ENCODE measurements at places on chromosomes 1 and 21. TPM values are rescaled to one million over a fixed set of nuclear protein-coding genes. Genes with fewer than 3 reads are reported as not detected.

DNA sequence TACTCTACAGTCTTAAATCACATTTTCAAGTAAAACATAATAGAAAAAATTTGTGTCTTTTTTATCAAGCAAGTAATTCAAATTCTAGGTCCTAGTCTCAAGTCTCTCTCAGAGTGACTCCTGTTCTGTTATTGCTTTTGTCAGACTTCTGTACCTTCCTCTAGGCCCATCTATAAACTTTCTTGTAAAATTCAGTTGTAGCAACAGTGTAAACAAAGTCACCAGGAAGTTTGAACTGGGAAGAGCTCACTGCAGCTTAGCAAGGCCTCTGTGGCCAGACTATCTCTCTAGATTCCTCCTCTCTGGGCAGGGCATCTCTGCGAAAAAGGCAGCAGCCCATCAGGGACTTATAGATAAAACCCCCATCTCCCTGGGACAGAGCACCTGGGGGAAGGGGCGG, 13.5 kb upstream of the ZNF678 start:
- no peak for DNase-seq

The SPEN gene
- polyA plus RNA-seq: 46.7 TPM

DNA sequence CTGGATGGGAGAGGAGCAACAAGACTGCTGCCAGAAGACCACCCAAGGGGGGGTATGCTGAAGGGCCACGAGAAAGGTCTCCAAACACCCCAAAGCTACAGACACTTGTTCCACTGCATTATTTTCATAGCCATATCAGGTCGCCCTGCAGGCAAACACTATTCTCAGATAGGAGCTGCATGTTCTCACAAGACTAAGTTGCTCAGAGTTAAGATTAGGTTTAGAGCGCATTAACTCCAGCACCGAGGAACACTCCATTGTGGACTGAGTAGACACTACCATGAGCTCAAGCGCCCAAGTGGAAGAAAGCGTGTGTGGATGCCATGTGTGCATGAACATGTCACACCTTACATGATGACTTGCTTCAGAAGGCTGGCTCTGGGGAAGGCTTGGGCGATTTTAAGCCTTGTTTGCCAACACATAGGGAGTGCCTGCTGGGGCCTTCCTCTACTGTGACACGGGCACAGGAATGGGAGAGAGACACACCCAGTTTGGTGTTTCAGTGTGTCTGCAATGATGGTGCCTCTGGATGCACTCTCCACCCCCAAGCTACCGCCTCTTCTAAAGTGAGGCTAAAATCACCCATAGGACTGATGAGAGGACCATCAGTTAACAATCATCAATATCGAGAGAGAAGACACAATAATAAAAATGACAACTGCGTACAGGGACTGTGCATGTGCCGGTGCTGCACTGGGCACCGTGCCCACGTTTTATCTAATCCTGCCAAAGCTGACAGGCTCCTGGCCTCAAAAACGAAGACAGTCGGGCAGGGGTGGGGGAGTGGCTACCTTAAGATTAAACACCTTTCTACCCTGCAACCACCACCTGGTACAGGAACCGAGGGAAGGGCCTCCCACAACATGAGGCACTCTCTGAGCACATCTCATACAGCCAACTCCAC, 34.9 kb downstream of the SSBP3 start:
- DNase-seq: no peak

The CNR2 gene
- not detected for polyA plus RNA-seq

- DNase-seq: no peak
These were observed 559 bp downstream of the VCAM1 start for GRCh38 chr1:100720101-100720500.

- no peak for DNase-seq
These were observed 17.1 kb downstream of the EMC1 start for GRCh38 chr1:19234224-19234623.

GRCh38 chr21:19256934-19257660, 853.5 kb upstream of the TMPRSS15 start:
- no peak for DNase-seq

DNA sequence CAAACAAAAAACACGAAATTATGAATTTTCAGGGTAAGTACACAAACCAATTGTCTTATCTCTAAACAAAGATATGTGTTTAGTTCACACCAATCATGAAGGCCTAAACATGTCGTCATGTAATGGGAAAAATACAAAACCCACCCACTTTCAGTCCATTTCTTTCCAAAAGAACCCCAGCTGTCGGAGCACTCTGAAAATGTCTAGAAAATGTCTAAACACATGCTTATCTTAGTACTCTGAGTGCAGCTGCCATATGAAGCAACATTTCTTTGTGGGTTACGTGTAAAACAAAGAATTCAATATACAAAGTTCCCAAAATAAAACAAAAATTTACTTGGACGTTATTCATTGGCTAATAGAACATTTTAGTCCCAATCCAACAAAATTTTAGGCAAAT, 22.7 kb downstream of the SERBP1 start:
- DNase-seq: no peak

GRCh38 chr1:216824511-216824910, 101.3 kb upstream of the ESRRG start:
- no peak for DNase-seq

DNA sequence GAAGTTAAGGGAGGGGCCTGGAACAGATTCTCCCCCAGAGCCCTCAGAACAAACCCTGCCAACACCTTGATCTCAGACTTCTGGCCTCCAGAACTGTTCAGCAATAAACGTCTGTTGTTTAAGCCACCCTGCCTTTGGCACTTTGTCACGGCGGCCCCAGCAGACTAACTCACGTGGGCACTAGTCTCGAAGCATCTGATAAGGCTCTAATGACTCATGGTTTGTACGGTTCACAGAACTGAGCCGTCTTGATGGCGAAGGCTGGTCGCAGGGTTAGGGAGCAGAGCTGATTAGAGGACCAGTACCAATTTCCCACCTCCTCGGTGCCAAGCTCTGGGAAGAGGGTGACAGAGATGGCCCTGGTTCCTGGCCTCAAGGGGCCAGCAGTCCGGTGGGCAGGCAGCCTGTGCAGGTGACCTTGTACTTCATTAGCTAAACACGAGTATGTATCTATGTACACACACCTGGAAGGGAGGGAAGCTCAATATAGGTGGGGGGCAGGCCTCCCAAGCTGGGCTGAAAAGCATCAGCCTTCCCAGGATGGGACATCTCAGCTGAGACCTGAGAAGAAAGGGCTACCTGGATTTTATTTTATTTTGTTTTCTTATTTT, 112.8 kb downstream of the MRPS6 start:
- no peak for DNase-seq

DNA sequence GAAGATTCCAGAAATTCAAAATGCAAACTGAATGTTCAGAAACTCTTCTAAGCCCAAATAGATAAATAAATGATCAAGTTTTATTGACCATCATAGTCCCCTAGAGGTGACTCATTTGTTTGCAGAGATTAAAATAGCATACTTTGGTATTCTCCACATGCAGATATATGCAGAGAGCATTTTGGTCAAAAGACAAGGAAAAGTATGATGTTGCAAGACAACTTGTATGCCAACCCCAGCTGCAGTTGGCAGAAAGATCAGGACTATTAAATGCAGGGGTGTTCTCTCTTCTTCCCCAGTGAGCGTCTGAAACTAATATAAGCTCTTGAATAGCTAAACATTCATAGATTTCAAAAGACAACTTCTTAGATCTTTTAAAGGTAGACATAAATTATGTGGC, 404.9 kb downstream of the LTN1 start:
- DNase-seq: no peak

- no peak for DNase-seq
These were observed 780.5 kb downstream of the MRPL39 start for GRCh38 chr21:24826822-24827221.

GRCh38 chr1:216422821-216423520, at the start of gene USH2A:
Gene USH2A (minus strand): TSS chr1:216423448. CDS start chr1:216422336, 1,112 bp downstream.
- no peak for DNase-seq

DNA sequence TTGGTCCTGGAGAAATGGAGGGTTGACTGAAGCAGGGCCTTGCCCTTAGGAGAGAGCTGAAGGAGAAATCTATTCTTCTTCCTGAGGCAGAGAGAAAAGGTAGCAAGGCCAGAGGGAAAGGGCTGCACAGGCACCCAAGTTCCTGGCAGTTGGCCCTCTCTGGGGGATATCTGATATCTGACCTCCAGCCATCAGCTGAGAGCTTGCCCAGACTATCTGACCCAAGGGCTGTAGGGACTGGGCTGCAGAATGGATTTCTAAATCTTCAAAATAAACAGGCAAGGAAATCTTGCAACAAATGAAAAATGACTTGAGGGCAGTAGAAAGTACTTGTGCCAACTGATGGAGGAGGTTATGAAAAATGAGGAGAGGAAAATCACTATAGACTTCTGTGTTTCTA, 498 bp upstream of the CLCA2 start:
- no peak for DNase-seq

GRCh38 chr21:26826801-26827200, 18.4 kb downstream of the ADAMTS1 start:
- DNase-seq: no peak

The IL10 gene
- not detected for polyA plus RNA-seq

The GRHL3 gene
- polyA plus RNA-seq: not detected

DNA sequence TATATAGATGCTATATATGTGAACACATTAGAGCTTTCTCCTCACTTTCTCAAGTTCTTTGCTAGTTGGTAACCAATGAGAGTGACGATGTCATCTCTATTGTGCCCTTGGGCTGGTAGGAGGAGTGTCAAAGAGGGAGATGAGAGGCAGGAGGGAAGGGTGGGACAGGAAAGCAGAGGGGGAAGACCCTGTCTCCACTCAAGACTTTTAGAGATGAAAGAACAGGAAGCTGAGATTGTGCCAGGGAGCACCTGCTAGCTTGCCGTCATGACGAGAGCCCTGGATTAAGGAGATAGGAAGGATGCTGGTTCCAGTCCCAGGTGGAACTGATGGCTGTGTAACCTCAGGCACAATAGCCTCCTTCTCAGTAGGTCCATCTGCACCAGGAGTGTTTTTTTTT, 16.7 kb downstream of the CNR2 start:
- DNase-seq: no peak

GRCh38 chr1:175000697-175001187, 995 bp downstream of the CACYBP start:
- DNase-seq: no peak

DNA sequence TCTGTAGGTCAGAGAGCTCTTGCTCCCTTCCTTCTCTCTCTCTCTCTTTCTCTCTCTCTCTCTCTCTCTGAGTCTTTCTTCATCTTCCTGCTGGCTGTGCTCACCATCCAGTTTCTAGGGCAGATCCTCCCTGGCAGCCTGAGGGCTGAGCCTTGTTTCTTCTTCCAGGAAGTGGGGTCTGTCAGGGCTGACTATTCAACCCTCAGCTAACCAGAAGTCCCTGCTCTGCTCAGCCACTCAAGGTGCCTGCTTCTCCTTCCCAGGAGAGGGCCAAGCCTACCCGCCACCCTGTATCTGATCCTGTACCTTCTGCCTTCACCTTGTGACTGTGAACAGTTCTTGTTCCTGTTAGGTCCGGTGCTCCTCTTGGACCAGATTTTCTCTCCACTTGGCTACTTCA, 107.6 kb upstream of the ETV3 start:
- DNase-seq: no peak

DNA sequence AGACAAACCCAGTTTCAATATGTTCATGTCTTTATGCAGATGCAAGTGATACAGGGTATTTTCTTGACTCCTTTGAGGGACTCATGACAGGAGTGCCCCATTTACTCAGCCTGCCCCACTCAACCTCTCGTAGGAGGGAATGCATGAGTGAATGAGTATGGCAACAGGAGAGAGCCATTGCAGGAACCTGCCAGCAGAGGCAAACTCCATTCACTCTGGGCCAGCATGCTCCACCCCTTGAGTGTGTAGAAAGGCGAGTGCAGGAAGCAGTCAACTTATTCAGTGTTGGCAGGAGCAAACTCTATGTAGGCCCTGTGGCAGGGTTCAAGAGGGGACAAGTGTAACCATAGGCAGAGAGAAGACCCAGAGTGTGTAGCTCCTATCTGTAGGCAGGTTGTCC, 1526.3 kb downstream of the PLA2G4A start:
- DNase-seq: no peak

The ALX3 gene
- polyA plus RNA-seq: not detected

GRCh38 chr21:26409735-26410134, 163.4 kb downstream of the CYYR1 start:
- no peak for DNase-seq

GRCh38 chr21:42427809-42428419, 24.2 kb downstream of the UBASH3A start:
- DNase-seq: no peak

The CADM3 gene
- not detected for polyA plus RNA-seq

- DNase-seq: no peak
These were observed 58.9 kb downstream of the VPS26C start for GRCh38 chr21:37208056-37208721.

The CAPN9 gene
- polyA plus RNA-seq: 0.12 TPM

GRCh38 chr1:9315411-9316079, 22.9 kb downstream of the SPSB1 start:
- no peak for DNase-seq

The DENND2D gene
- 192 TPM for polyA plus RNA-seq

DNA sequence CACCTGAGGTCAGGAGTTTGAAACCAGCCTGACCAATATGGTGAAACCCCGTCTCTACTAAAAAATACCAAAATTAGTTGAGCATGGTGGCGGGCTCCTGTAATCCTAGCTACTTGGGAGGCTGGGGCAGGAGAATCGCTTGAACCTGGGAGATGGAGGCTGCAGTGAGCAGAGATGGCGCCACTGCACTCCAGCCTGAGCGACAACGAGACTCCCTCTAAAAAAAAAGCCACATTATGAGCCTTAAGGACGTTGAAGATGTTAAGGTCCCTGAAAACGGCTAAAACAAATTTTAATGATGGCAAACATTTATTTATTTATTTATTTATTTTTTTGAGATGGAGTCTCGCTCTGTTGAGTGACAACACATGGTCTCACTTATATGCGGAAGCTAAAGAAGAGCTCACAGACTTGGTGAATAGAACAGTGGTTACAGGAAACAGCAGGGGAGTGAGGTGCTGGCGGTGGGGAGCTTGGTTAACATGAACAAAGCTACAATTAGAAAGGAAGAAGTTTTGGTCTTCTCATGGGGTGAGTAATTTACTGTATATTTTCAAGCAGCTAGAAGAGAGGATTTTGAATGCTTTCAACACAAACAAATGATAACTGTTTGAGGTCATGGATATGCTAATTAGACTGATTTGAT, 47.1 kb downstream of the TCP10L start:
- peak; percentile 20 for DNase-seq

All from naive thymus-derived CD4-positive, alpha-beta T cell (primary cell).